ENCODE measurements at places on chromosomes 12 and 14. TPM values are rescaled to one million over a fixed set of nuclear protein-coding genes. Genes with fewer than 3 reads are reported as not detected.

DNA sequence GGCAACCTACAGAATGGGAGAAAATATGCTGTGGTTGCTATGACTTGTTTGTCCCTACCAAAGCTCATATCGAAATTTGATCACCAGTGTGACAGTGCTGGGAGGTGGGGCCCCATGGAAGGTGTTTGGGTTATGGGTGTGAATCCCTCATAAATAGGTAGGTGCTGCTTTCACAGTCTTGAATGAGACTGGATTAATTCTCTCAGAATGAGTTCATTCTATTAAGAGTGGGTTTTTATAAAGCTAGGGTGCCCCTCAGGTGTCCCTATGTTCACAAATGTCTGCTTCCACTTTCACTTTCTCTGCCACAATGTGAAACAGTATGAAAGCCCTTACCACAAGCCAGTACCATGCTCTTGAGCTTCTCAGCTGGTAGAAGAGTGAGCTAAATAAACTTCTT, 133.5 kb downstream of the CPNE8 start:
- DNase-seq: no peak

- no peak for DNase-seq
Observed at GRCh38 chr14:67515386-67516079, 17.6 kb upstream of the PLEKHH1 start.

- peak; percentile 79 for DNase-seq
Observed at GRCh38 chr12:52372216-52373154, 5.2 kb upstream of the KRT85 start.

DNA sequence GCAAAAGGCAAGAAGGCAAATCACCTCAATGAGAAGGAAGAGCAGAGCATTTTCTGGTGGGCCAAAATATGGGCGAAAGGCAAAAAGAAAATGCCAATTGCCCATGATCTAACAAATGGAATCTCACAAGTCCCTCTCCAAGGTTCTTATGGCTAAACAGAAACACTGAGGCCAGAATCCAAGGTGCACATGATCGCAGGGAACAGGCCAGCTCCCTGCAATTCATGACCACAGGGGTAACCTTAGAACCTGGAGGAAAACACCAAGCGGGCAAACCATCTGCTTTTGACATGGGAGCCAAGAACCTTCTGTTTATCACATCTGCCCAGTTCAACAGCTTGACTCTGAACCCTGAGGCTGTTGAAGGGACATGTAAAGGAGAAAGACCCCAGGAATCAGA, 60.0 kb downstream of the NT5DC3 start:
- no peak for DNase-seq

DNA sequence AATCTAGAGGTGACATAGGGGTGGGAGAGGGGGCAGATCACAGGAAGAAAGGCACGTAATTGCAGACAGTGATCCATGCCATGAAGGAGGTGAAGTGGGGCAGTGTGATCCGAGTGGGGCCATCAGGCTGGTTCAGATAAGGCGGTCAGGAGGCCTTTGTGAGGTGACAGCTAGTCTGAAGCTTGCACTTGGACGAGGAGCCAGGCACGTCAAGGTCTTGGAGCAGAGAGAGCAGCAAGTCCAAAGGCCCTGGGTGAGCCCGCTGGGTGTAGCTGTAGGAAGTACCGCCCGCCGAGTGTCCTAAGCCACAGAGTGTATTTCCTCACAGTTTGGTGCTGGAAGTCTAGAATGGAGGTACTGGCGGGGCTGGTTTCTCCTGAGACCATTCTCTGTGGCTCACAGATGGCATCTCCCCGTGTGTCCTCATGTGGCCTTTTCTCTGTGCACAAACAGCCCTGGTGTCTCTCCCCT, 23.6 kb downstream of the RHOF start:
- no peak for DNase-seq

- DNase-seq: no peak
Observed at GRCh38 chr12:34373926-34374325, 351.6 kb downstream of the ALG10 start.

DNA sequence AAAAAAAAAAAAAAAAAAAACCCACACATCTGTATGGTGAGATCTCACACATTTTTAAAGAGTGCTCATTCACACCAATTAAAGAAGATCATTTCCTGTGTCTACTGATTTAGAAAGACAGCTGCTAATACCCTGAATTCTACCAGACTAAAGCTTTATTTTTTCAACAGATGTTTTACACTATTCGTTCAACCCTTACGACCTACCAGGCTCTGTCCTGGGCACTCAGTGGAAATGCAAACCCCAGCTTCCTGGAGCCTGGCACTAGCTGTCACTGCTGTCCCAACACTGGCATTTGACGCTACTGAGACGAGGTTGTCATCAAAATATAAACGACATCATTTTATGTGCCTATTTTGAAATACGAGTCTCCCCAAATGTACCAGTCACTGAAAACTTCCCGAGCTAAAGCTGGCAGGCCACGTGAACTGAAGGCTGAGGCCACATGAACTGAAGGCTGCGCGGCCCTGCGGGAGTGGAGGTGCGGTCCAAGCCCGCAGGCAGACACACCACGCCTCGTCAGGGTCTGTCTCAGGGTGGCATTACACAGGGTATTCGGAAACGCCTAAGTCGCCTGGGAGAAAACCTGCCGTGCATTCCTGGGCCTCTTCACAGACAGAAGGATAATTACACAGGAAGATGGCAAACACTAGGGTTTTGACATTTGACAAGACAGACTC, 27.2 kb downstream of the SLC15A4 start:
- DNase-seq: no peak

DNA sequence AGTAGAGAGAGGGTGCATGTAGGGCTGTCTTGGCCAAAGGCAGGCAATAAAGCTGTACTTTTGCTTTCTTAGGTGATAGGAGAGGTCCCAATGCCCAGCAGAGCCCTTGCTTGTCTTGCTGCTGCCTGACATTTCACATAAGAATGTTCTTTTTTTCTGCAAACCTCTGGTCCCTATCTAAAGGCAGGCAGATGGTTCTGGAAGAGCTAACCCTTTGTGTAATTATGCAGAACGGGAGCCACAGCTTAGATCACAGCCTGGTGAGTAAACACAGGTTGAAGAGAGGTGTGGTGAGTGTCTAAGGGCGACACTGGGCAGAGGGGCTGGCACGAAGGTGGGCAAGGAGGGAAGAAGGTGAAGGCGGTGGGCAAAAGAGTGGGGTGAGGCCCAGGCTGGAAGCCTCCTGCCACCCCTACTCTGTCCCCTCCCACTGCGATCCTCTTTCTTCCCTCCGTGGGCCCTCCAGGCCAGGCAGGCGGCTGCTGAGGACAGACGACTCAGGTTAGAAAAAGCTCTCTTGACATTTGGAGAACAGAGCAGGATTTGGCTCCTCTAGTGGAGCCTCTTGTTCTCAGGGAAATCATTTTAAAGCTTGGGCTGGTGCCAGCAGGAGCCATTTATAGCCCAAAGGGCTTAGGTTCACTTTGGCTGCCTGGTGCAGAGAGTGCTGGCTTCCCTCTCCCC, 42.8 kb downstream of the PRMT8 start:
- no peak for DNase-seq

DNA sequence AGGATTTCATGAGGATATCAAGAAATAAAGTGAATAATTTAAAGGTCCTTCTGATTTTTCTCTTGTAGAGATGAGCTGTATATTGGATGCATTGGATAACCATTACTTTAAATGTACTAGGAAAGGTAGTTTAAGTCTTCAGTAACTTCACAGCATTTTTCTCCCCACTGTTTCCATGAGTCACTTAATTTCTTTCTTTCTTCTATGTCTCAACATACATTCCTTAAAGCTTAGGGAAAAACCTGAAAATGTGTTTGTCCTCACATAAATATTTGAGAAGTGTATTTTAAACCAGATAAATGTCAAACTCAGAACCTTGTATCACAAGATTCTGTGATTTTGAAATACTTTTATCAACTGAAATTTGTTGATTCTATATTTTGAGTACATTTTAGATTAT, 1970.2 kb upstream of the FLRT2 start:
- DNase-seq: no peak

- no peak for DNase-seq
Observed at GRCh38 chr12:54017027-54017788, 8.4 kb downstream of the HOXC8 start.

GRCh38 chr12:18304609-18305008, 43.3 kb downstream of the PIK3C2G start:
- DNase-seq: no peak

DNA sequence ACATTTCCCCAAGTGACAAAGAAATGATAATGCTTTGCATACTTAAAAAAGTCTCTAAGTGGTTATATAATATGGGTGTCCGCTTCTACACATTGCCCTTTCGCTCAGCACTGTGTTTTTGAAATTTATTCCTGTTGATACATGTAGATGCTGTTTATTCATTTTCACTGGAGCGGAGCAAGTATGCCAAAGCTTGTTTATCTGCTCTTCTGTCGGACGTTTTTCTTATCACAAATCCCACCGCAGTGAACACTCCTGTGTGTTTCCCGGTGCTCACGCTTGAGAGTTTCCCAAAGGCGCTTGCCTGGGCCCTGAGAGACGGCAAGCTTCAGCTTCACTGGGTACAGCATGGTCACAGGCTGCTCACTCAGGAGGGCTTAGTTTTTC, 50.2 kb downstream of the TPCN1 start:
- no peak for DNase-seq

DNA sequence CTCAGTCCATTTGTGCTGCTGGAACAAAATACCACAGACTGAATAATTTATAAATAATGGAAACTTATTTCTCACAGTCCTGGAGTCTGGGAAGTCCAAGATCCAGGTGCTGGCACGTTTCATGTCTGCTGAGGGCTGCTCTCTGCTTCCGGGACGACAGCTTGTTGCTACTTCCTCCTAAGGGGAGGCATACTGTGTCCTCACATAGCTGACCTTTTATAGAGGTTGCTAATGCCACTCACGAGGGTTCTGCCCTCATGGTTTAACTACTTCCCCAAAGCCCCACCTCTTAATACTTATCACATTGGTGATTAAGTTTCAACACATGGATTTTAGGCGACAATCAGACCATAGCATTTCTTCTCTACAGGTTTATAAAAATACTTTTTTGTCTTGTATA, 411.1 kb downstream of the NRXN3 start:
- DNase-seq: no peak

The KRT77 gene
- not detected for total RNA-seq

The INHBC gene
- 0.20 TPM for total RNA-seq

The IRAK3 gene
- total RNA-seq: 0.12 TPM

The PDZRN4 gene
- not detected for total RNA-seq

The B4GALNT3 gene
- 18.2 TPM for total RNA-seq

The LRFN5 gene
- total RNA-seq: not detected
